Stimulated activated naive CD8-positive, alpha-beta T cell treated with anti-CD3 and anti-CD28 coated beads, Interleukin-15, Interleukin-2, amounts not matched to agents 100 U/mL and 50 U/mL, for 24 hours (primary cell): ENCODE measurements at places on chromosomes 5 and 9.

DNA sequence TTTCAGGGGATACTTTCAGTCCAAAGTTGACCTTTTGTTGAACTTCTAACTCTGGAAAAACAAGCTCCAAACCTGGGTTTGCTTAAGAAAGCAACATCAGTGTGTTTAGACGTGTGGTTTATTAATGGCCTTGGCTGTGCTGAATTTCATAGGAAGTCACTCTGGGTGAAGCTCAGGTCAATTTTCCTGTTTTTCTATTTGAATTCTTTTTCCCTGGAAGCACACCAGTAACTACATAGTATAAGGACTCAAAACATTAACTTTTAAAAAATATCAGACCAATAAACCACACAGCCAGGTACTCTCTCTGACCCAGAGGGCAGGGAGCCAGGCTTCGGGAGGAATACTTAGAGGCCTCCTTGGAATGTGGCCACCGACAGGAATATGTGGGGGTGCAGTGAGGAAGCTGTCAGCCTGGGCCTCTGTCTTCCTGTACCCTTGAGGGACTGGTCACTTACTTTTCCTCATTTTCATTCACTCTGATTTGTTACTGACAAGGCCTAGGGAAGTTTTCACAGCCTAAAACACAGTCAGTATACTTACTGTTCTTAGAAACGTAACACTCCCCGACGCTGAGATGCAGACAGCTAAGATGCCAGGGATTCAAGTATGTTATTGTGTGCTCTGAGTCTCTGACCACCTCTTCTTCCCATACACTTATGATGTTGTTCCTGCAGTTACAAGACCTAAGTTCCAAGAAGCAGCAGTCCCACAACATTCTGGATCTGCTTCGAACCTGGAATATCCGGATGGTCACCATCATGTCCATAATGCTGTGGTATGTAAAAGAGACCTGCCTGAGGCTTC, 18.9 kb downstream of the SLC22A5 start:
- no peak for DNase-seq

- DNase-seq: peak; percentile 34
Measured at GRCh38 chr5:180718810-180719453, 20.9 kb downstream of the OR2Y1 start.

- no peak for DNase-seq
Measured at GRCh38 chr9:118701985-118702384, 667.2 kb downstream of the BRINP1 start.

DNA sequence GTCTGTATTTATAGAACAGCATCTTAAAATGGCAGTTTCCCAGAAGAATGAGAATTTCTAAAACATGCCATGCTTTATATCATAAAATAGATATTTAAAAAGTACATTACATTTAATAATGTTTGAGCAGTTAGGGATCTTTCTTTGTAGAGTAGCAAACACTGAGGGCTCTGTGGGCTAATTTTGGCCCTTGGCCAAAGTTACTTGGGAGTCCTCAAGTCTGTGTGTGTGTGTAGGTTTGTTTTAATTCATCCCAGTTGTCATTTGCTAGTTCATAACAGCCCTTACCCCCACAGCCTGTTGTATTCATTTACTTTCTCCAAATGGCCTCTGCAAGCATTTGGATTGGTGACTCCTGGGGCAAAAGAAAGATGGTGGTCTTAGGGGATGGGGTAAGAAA, 576.4 kb upstream of the SGCD start:
- no peak for DNase-seq

DNA sequence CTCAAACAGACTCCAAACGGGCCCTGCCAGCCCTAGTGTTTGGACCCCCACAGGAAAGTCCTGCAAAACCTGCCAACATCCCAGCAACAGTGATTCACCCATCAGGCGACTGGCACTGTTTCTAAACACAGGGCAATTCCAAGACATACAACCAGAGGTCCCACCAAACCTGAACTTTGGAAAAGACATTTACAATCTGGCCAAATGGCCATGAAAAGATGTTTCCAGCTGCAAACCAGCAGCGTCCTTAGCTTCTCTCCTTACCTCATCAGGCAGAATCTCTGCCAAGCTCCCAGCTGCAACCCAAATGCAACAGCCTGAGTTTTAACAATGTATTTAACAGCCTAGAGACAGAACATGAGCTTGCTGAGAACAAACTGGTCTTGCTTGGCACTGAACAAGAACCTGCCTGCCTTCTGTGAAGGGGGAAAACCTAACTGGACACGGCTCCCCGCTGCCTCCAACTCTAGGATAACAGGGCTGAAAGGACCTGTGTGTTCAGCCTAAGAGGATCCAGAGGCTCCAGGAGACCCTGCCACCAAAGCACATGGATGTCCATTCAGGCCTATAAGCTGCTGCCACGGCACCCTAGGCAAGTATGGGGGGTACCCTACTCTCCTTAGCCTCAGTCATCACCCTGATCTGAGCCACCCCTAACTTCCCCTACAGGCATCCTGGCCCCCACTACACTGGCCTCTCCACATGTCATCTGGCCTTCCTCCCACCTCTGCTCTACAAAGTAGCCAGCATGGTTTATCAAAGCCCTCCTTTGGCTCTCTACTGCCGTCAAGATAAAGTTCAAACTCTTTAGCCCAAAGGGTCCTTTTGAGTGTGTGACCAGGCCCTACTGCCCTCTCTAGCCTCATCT, 5.6 kb downstream of the P4HA2 start:
- DNase-seq: no peak

DNA sequence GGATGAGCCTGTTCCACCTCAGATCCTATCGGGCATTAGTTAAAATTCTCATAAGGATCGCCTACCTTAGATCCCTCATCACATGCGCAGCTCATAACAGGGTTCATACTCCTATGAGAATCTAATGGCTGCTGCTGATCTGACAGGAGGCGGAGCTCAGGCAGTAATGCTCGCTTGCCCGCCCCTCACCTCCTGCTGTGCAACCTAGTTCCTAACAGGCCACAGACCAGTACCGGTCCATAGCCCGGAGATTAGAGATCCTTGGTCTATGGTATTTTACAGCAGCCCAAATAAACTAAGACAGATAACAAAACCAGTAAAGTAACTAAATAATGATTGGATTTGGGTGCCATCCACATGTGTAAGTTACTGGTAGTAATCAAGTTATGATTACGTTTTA, 17.5 kb downstream of the GOLPH3 start:
- DNase-seq: no peak

DNA sequence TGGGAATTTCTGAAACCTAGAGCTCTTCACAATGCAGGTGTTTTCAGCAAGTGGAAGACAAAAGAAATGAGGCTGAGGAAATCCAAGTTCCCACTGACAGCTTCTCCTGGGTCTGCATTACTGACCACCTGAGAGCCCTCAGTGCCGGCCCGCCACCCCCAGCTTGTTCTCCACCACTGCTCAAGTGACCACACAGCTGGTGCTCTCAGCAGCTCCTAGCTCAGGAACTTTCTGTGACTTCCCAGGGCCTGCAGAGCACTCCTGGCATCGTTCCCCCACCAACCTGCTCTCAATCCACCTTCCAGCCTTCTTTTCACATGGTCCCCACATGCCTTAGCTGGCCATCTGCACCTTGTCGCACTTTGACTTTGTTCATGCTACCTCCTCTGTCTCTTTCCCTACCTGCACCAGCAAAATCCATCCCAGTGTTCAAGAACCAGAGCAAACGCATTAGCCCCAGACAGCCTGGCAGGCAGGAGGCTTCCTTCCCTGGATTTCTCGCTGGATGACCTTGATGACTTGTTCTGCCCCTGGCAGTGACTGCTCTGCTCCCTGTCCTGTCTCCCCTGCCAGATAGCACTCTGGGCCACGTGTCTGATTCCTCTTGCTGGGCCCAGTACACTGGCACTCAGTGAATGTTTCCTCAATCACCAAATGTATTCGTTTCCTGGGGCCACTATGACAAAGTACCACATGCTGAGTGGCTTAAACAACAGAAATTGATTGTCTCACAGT, 35.1 kb upstream of the NANS start:
- DNase-seq: no peak

GRCh38 chr9:34907044-34907443, 51.0 kb upstream of the PHF24 start:
- no peak for DNase-seq

- DNase-seq: no peak
Measured at GRCh38 chr5:30736669-30737068, 456.8 kb upstream of the CDH6 start.

- DNase-seq: no peak
Measured at GRCh38 chr9:2709645-2710101, 7.6 kb upstream of the KCNV2 start.

- no peak for DNase-seq
Measured at GRCh38 chr5:74426506-74426905, 214.0 kb downstream of the ENC1 start.

DNA sequence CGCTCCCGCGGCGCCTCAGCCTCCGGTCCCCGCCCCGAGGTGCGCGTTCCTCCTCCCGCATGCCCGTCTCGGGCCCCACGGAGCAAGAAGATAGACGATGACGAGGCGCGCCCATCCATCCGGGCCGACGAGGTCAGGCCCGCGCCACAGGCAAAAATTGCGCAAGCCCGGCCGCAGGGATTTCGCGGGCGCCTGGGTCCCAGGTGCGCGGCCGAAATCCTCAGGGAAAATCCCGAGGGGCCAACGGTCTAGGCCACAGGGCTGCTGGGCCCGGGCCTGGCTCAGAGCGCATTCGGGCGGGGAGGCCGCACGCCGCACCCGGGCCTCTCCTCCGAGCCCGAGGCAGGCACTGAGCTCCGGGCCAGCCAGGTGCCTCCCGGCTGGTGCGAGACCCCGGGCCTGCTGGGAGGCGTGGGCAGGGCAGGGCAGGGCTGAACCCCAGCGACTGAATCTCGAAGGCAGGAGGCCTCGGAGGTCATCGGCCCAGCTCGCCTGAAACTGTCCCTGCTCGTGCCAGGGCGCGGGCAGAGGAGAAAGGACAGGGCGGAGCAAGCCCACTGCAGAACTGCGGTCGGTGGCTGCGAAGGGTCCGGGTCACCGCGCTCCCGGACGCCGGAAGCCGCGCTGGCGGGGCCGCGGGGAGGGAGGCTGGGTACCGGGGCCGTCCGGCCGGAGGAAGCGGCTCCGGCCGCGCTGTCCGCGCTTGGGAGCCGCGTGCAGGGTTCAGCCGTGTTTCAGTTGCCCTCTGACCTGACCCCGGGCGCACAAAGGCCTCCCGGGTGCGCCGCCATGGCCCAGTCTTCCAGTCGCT, 66.8 kb downstream of the FOXD1 start:
- no peak for DNase-seq

GRCh38 chr9:93869088-93869487, 86.1 kb downstream of the BARX1 start:
- no peak for DNase-seq

- no peak for DNase-seq
Measured at GRCh38 chr9:13688990-13689600, 409.6 kb upstream of the MPDZ start.

GRCh38 chr5:14011089-14012020, 66.9 kb upstream of the DNAH5 start:
- peak; percentile 64 for DNase-seq

- DNase-seq: no peak
Measured at GRCh38 chr5:53825926-53826325, 265.5 kb downstream of the NDUFS4 start.
